ENCODE measurements at places on chromosomes 7 and 10.

GRCh38 chr7:7103343-7104313, 78.7 kb upstream of the C1GALT1 start:
- no peak for DNase-seq

- DNase-seq, result no peak
Measured at GRCh38 chr7:148500978-148501377, 89.6 kb upstream of the C7orf33 start.

DNA sequence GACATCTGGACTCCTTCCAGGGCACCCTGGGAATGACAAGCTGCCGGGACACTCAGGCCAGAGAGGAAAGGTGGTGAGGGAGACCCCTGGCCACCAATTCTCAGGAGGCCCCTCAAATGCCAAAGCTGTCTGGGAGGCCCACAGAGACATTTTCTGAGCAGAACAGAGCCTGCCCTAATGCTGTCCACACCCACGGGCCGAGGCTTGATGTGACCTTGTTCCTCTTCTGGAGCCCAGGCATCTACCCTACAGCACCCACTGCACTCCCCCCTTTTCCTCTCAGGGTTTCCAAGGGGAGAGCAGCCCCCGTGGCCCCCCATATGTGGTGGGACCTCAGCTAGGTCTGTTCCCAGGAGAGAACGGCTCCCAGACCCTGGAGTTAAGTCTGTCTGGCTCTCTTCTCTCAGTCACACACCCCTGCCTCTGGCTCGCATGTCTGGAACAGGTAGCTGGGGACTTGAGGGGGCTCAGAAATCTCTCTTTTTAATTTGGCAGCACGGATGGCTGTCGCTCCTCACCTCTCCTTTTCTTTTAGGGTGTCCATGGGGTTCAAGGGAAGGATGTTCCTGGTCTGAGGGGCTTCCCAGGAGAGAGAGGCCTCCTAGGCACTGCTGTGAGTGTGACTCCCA, 16.8 kb upstream of the VOPP1 start:
- DNase-seq, result no peak

GRCh38 chr10:104099269-104099668, 13.6 kb upstream of the COL17A1 start:
- no peak for DNase-seq

- no peak for DNase-seq
Measured at GRCh38 chr7:945556-946255, 8.8 kb downstream of the ADAP1 start.

- DNase-seq, result no peak
Measured at GRCh38 chr7:50985096-50985495, 202.4 kb upstream of the GRB10 start.

- DNase-seq, result no peak
Measured at GRCh38 chr7:141210862-141211261, 137.0 kb downstream of the TMEM178B start.

DNA sequence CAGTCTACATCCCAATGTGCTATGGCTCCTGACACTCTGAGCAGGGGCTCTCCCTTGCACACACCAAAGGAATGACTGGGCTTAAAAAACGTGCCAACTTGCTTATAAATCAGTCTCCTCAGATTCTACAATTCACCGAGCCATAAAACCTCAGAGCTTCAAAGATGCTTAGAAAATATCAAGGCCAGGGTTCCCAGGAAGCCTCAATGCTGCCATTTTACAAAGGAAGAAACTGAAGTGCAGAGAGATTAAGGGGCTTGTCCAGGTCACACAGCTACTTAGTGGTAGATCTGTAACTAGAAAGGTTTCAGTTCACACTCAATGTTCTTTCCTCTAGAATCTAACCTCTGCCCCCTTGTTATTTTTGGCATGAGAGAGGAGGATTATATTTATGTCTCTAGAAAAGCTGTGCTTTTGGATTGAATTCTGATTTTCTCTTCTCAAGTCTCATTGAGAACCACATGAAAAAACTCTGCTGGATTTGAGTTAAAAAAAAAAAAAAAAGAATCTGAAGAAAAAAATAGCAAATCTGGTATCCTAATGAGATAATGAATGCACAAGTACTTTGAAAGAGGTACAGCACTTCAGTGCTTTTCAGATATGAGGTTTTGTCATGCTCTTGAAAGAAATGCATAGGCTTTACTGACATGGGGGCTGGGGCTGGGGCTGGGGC, 22.3 kb upstream of the TSPAN33 start:
- no peak for DNase-seq

- DNase-seq, result no peak
Measured at GRCh38 chr7:116618338-116619128, 53.5 kb upstream of the MET start.

- no peak for DNase-seq
Measured at GRCh38 chr10:6576326-6576725, 3.8 kb downstream of the PRKCQ start.

DNA sequence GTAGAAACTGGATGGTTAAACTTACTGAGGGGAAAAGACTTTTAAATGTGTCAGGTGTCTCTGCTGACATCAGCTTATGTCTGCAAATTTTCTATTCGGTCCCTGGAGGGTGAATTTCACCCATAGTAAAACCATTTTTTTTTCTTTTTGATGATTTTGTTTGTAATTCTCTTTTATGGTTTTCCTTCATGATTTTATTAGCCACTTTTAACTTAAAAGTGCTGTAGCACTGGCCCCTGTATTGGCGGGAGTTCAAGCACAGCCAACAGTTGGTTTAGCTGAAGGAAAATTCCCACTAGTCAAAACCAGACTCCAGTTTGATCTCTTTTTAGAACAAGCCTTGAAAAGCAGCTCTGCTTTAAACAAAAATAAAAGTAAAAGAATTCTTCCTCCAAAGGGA, 5.0 kb upstream of the ITGA8 start:
- no peak for DNase-seq

- no peak for DNase-seq
Measured at GRCh38 chr7:34091321-34091917, 186.1 kb downstream of the BMPER start.

- DNase-seq, result no peak
Measured at GRCh38 chr10:68796605-68797004, 30.7 kb upstream of the STOX1 start.

DNA sequence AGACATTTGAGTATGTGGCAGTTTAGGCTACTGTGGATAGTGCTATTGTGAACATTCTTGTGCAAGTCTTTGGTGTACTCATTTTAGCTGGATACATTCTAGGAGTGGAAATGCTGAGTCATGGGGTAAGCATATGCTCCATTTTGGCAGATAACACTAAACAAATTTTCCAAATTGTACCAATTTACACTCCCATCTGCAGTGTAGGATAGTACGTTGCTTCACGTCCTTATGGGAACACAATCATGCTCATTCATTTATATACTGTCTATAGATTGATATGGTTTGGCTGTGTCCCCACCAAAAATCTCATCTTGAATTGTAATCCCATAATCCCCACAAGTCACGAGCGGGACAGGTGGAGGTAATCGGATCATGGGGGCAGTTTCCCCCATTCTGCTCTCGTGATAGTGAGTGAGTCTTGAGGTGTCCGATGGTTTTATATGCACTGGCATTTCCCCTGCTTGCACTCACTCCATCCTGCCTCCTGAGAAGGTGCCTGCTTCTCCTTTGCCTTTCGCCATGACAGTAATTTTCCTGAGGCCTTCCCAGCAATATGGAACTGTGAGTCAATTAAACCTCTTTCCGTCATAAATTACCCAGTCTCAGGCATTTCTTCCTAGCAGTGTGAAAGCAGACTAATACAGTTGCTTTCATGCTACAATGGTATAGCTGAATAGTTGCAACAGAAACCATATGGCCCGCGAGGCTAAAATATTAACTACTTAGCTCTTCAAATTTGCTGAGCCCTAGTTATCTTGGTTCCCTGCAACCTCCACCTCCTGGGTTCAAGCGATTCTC, 25.6 kb downstream of the RNF216 start:
- DNase-seq, result no peak

DNA sequence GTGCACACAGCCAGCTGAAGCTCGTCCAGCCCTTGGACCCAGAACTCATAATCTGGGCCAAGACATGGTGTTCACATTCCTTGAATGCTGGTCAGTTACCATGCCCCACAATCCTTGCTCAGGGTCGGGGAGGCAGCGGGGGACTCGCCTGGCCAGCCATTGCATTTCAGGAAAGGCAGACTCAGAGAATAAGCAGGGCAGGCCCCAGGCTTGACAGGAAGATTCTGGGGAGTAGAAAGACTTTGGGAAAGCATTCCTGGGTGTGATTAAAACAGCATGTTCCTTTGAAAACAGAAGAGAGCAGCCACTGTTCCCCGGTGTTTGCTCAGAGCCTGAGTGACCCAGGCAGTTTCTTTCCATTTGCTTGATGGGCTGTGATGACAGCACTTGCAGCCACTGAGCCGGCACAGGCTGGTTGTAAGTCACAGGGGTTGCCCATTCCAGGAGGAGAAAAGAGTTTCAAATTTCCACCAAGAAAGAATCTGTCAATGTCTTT, 473.7 kb downstream of the TYW1 start:
- no peak for DNase-seq

- DNase-seq, result no peak
Measured at GRCh38 chr7:6198689-6199595, 73.5 kb downstream of the CYTH3 start.

- no peak for DNase-seq
Measured at GRCh38 chr10:67527351-67527750, 168.6 kb downstream of the CTNNA3 start.

DNA sequence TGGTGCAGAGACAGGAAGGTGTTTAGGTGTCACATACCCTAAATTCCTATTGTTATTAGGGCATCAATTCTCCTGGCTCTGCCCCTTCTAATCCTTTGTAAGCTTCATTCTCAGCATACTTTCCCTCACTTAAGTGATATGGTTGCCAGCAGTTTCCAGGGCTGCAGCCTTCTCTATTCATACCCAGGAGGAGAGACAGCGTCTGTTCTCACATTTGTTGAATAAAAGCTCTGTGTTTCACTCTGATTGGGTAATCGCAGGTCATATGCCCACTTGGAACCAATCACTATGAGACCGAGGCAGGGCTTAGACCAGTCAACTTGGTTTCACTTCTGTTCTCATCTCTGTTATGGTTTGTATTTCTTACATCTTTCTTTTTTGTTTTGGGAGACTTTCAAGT, 109.6 kb upstream of the MTPN start:
- DNase-seq, result no peak

DNA sequence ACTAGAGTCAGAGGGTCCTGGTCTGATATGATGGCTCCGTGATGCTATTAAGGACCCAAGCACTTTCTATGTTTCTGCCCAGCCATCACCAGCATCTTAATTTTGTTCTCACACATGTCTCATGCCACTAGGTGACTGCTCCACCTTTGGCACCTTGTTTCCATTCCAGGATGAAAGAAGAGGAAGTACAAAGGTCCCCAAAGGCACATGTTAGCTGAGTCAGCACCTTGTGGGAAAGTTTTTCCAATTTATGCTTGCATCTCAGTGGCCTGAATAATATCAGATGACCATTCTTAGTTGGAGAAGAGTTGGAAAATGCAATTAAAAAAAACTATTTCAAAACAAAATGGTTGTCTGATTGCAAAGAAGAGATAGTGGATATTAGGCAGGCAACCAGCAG, 341.0 kb upstream of the NPSR1 start:
- DNase-seq, result no peak

DNA sequence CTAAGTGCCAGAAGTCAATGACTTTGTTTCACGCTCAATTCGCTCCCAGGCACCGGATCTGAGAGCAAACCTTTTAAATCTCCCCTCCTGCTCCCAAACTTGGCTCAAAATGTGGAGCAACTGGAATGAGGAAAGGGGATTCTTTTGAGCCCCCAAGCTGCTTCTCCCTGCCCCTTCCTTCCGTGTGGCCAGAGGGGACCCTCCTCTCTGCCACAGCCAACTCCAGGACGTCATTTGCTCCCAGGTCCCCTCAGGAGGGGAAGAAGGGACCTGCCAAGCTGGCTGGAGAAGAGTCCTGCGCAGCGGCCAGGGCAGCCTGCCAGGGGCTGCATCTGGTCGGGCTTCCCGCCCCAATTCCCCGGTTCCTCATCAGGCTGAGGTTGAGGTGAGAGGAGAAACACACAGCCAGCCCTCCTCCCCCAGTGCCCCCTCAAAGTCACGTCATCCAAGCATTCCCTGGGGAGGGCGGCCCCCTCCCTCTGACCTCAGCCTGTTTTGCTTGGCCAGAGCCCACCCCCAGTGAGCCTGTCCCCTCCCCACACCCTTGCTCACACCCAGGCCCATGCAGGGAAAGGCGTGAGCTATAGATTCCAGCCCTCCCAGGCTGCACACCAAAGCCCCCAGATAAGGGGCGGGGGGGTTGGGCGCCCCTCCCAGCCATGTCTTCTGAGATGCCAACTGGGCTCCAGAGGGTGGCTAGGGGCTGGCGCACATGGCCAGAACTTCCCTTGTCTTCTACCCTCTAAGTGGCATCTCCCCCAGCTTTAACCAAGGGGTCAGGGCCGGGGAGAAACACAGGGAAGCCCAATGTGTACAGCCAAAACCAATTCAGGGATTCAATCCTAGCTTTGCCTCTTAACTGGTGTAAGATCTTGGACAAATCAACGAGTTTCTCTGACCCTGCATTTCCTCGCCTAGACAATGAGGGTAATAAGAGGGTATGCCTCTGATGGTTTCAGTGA, 35.0 kb downstream of the SH3PXD2A start:
- DNase-seq, result no peak

GRCh38 chr7:132935608-132936007, 146.3 kb downstream of the CHCHD3 start:
- no peak for DNase-seq

GRCh38 chr7:152313217-152313616, 122.6 kb downstream of the KMT2C start:
- no peak for DNase-seq

GRCh38 chr10:131555406-131555805, 243.9 kb upstream of the TCERG1L start:
- DNase-seq, result no peak

GRCh38 chr10:90916392-90917237, 4.3 kb downstream of the ANKRD1 start:
- no peak for DNase-seq

DNA sequence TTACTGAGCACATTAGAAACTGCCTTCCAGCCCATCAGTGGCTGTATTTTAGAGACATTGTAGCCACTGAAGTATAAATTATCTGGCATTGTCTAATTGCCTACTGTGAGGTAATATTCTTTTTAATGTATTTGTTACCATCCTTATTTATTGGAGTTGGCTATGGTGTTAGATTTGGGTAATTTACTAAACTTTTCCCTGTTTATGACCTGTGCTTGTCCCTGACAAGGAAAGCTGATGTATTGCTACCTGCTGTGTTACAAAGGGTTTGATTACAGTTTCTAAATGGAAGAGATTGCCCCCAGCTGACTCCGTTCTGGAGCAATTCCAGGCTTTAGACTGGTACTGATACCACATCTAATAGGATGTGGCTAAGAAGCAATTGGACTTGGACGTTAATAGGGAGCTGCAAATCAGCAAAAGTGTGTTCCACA, 12.3 kb upstream of the ASCC1 start:
- DNase-seq, result no peak

Data from activated gamma-delta T cell treated with Interleukin-2 at 50 U/mL for 16 hours (primary cell).